Stimulated activated CD8-positive, alpha-beta memory T cell treated with anti-CD3 and anti-CD28 coated beads, Interleukin-4, amount 100 ng/mL, for 1 hour (primary cell): ENCODE measurements at places on chromosomes 1 and 21.

DNA sequence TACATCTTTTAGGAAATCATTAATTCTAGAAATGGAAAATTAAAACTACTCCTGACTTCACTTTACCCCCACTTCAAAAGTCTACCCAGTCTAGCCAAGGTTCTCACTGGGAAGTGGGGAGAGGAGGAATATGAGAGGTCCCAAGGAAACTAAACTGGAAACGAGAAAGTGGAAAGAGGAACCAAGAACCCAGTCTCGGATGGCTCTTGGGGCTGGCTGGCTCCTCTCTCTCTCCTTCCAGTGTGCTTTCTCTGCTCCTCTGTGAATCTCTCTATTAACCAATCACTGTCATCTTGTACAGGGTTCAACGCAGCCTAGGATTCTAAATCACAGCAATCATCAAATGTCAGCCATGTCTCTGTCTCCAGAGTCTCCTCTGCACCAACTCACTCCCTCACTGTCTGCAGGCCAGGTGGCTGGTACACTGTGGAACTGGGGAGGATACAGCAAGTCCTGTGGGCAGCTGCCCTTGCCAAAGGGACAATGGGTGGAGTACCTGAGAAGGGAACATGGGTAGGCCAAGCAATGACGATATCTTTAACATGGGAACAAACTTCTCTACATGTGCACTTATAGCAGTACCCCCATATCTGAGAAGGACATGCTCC lies 33.7 kb downstream of the GNB1 start:
- no peak for DNase-seq

GRCh38 chr21:38859852-38860251 lies 54.1 kb downstream of the ETS2 start:
- no peak for DNase-seq

- no peak for DNase-seq
Observed at GRCh38 chr1:13735168-13735930, 35.4 kb downstream of the PRDM2 start.

- no peak for DNase-seq
Observed at GRCh38 chr1:178959543-178960460, 65.9 kb upstream of the FAM20B start.

GRCh38 chr21:39209334-39209688 lies 26.1 kb upstream of the PSMG1 start:
- DNase-seq: no peak

GRCh38 chr1:215131291-215131690 lies 48.8 kb downstream of the KCNK2 start:
- DNase-seq: no peak

- DNase-seq: no peak
Observed at GRCh38 chr21:37592496-37592895, 225.9 kb downstream of the DYRK1A start.

GRCh38 chr1:97886199-97886598 lies 34.6 kb downstream of the DPYD start:
- DNase-seq: no peak

DNA sequence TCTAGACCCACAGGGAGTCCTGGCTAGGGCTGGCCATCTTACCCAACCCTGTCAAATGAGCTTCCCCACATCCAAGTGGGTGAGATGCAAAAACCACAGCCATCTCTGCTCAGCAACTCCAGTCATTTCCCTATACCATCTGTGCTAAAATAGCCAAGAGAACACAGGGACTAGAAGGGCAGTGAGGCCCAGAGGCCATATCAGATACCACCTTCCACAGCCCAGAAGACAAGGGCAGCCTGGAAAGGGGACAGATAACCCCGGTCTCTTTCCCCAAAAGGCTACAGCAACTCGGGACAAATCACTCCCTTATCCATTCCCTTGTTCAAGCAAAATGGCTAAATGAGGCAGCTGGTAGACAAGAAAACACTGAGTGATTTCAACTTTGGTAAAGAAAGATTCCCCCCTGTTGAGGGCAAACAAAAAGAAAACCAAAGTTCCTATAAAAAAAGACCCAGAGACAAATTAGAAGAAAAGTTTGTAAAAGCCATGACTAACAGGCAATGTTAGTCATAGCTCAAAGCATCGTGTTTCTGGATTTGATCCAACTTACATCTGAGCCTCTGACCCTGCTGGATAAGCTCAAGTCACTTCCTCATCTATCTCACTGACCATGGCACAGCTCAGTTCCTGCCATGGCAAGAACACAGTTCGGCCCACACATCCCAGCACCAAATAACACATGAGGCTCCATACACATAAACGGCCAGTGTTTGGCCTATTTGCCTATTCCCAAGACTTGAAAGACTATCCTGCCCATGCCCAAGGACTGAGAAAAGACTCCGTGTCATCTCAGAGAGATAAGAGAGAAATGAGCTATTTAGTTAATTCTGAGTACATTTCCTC lies 3.1 kb downstream of the LAMB3 start:
- no peak for DNase-seq

GRCh38 chr1:2412773-2413494 lies 570 bp upstream of the PEX10 start:
- no peak for DNase-seq

- DNase-seq: no peak
Observed at GRCh38 chr21:23694390-23694789, 1912.9 kb downstream of the MRPL39 start.

GRCh38 chr1:8018492-8019228 lies 7.4 kb downstream of the ERRFI1 start:
- no peak for DNase-seq

DNA sequence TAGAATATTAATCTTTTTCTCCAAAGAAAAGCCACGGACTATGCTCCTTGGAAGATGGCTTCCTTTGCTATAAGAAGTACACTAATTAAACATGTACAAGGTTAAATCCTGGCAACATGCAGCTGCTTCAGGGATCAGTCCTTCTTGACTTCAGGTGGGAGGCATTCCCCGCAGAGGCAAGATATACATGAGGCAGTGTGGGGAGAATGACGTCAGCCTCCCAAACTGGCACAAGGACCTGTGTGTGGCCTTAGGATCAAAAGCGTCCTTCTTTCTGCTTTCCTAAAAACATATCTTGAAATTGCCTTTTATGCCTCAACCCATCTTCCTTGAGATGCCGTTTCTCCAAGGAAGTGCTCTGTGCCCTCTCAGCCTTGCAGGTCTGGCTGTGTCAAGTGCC lies 90.3 kb downstream of the WLS start:
- no peak for DNase-seq

GRCh38 chr1:187249196-187249595 lies 420.4 kb downstream of the PLA2G4A start:
- no peak for DNase-seq
